ENCODE measurements at places on chromosomes 4 and X. TPM values are rescaled to one million over a fixed set of nuclear protein-coding genes. Genes with fewer than 3 reads are reported as not detected.

The PAGE1 gene
- not detected for total RNA-seq

The ZFP92 gene
- total RNA-seq: 0.15 TPM

The PNMA5 gene
- not detected for total RNA-seq

The UGT2A2 gene
- not detected for total RNA-seq

The GYPA gene
- total RNA-seq: not detected

The RUFY3 gene
- 17.7 TPM for total RNA-seq

The NPY2R gene
- under 0.01 TPM for total RNA-seq

The COL25A1 gene
- 0.17 TPM for total RNA-seq

The NLGN3 gene
- total RNA-seq: 1.2 TPM

The GSX2 gene
- not detected for total RNA-seq

The ENPEP gene
- total RNA-seq: 0.15 TPM

The HHIP gene
- total RNA-seq: 3.0 TPM

The SRPX2 gene
- 32.4 TPM for total RNA-seq

The FMR1NB gene
- total RNA-seq: not detected

The PF4V1 gene
- not detected for total RNA-seq

The MAGEA4 gene
- not detected for total RNA-seq

The REELD1 gene
- not detected for total RNA-seq

The GNPDA2 gene
- total RNA-seq: 17.3 TPM

The FAM9B gene
- total RNA-seq: not detected

The MAGEA2B gene
- not detected for total RNA-seq

The DMP1 gene
- total RNA-seq: not detected

The GNRHR gene
- not detected for total RNA-seq

The CFP gene
- under 0.01 TPM for total RNA-seq

The FDCSP gene
- not detected for total RNA-seq

The UBE2D3 gene
- 370 TPM for total RNA-seq

The CT45A3 gene
- not detected for total RNA-seq

The NSUN7 gene
- total RNA-seq: 0.67 TPM

The CCNA2 gene
- 138 TPM for total RNA-seq

The CETN2 gene
- 39.3 TPM for total RNA-seq

The MAGEB10 gene
- not detected for total RNA-seq

The TBC1D25 gene
- total RNA-seq: 10.1 TPM

The SPIN4 gene
- total RNA-seq: 4.2 TPM

The AR gene
- total RNA-seq: 2.7 TPM

The MAGT1 gene
- total RNA-seq: 37.7 TPM

The LEF1 gene
- total RNA-seq: 3.7 TPM

The CITED1 gene
- not detected for total RNA-seq

The MAGEA10 gene
- not detected for total RNA-seq

The TMPRSS11D gene
- total RNA-seq: not detected

The STK32B gene
- 0.59 TPM for total RNA-seq

The TLR2 gene
- total RNA-seq: 1.8 TPM
